Stimulated activated CD4-positive, alpha-beta T cell treated with anti-CD3 and anti-CD28 coated beads, Interleukin-15, amount 100 ng/mL, for 1 hour (primary cell): ENCODE measurements at places on chromosomes 6 and 20.

GRCh38 chr6:41705311-41705995, 30.0 kb downstream of the TFEB start:
- DNase-seq = no peak

DNA sequence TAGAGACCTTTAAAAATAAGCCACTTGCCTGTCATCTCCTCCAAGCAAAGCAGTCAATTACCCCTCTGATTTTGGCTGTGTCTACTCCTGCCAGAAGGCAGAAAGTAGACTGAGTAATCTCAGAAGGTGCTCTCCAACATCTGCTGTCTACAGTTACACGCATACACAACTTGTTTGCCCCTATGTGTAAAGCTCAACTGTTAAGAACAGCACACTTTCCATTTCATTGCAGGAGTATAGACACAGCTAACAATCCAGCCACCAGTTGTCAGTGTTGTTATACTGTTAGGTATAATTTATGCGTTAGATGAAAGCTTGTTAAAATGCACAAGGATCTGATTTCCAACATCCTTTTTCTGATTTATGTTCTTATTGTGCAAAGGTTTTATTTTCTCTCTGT, 88.2 kb downstream of the SAMD3 start:
- no peak for DNase-seq

- no peak for DNase-seq
Measured at GRCh38 chr6:46505693-46506512, 14.7 kb upstream of the RCAN2 start.

GRCh38 chr6:98094696-98095095, 739.7 kb upstream of the POU3F2 start:
- no peak for DNase-seq

DNA sequence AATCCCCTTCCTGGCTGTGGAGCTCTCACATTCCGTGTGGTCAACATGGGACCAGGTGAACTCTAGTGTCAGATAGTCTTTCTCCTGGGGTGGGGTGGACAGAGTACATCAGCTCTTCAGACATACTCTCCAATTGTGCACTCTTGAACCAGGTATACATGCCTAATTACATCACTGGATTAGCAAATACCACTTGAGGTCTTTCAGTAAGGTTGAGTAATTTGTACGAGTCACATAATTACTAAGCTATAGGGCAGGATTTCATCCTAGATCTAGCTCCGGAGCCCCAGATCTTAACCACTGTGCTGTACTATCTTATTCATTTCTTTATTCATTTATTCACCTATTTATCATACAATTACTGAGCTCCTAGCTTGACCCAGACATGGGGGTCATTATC, 821.3 kb downstream of the TFAP2A start:
- DNase-seq = no peak

DNA sequence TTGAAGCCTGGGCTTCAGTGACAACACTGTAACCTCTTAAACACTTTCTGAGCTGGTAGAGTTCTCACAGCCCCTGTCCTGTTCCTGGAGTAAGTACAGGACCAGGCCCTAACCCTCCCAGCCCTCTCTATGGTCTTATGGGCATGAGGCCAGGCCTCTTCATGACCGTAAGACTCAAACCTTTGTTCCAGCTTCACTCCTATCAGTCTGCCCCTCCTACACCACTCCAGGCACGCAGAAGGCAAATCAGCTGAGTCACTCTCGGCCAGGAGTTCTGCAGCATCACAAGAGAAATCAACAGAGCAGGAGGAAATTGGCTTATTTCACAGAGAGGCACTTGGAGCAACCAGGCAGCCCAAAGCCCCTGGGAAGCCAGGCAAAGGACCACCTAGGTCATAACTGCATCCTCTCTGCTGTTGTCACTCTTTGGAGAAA, 25.3 kb upstream of the CHD6 start:
- DNase-seq = no peak

DNA sequence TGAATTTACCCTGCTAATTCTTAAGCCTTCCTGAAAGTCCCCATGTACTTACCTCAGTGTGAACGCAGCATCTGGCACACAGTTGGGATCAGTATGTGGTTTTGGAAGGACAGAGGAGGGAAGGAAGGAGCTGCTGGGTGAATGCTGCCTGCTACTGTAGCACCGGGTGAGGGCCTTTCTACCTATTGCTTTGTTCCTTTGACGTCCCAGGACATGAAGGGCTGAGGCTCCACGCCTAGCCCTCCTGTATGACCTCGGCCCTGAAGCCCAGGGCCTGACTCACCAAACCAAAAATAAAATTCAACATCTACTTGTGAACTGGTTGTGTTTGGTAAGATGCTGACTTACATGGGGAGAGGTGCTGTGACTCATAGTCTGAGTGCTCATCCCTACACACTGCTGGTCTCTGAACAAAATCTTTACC, 51.1 kb downstream of the ARID1B start:
- DNase-seq = no peak

DNA sequence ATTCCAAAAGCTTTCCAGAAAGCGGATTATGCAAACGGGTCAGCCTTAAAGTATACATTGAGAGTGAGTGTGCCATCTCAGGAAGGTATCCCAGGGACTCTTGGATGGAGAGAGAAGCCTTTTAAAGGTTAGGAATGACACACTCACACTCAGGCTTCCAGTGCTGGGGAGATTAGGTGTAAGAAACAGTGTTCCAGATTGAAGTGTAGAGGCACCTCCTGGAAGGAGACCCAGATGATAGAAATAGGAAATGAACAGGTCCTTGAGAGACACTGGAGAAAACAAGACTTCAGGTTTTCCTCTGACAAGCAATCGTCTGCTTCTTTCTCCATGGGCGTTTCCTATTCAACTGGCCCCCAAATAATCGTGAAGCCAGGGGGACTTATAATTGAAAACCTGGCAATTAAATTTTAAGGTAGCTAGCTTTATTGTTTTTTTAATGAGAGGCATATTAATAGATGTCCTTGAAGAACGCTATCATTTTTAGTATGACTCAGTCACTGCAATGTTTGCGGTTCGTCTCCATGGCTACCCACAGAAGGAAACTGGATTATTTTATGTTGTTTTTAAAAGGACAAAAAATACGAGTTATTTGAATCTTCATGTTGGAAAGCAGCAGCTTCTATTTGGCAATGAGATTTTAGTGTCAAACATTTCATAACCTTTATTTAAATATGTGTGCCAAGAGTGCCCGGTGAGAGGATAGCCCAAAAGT, 85.3 kb downstream of the TRMT6 start:
- no peak for DNase-seq

DNA sequence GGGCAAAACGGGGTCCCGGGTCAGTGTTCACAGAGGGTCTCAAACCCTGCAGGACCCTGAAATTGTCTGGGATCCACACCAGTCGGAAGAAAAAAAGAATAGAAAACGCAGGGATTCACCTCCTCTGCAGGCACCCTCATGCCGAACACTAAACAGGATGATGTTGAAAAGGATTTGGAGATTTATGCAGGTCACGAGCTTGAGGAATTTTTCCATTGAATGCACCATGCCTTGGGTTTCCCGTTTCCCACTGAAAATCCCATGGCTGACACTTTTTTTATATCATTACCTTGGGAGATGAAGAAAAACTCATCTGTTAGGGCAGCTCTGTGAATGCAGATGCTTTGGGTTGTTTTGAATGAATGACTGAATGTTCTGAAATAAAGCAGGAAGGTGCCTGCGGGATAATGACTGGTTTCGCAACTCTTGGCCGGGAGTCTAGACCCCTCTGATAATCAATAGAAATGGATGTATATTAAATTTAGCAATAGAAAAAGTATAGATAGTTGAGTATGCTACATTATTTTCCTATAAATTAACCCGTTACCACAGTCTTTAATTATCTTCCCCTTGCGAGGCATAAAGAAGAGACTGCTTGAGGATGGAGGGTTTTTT, 147.5 kb upstream of the AFDN start:
- no peak for DNase-seq
